CD4-positive, alpha-beta T cell treated with Interleukin-6 at 100 ng/mL for 8 hours (primary cell): ENCODE measurements at places on chromosomes 6 and 20.

DNA sequence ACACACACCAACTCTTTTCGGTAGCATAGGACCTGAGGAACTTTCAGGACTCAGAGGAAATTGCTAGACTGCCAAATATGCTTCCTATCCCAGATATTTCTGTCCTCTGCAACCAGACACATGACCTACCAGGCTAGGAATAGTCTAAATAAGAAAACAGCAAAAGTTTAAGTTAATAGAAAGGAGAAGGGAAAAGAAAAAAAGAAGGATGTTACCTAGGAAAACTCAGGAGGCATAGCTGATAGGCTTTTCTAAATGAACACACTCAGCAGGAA, 74.6 kb downstream of the MAP3K5 start:
- DNase-seq, result no peak

DNA sequence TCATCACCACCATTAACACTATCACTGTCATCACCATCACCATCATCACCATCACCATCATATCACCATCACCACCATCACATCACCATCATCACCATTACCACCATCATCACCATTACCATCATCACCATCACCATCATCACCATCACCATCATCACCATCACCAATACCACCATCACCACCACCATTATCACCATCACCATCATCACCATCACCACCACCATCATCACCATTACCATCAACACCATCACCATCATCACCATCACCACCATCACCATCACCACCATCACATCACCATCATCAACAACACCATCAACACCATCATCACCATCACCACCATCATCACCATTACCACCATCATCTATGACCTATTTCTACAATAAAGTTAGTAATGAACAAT, 86.1 kb upstream of the PDE10A start:
- DNase-seq, result no peak

DNA sequence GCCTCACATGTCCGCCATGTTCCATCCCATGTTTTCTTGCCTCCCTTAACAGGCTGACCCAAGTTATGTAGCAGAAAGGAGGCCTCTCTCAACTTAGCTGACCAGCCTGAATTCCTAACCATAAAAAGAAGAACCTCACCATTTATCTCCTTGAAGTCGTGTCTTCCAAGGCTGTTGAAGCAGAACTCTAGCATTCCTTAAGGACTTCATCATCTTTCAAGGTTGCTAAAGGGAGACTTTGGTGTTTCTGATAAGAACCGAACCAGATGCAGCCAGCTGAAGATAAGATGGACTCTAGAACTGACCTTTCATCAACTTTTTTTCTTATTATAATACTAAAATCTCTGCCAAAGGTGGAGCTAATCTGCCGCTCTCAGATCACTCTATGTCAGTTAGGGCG, 571.7 kb upstream of the SLC35B3 start:
- no peak for DNase-seq

DNA sequence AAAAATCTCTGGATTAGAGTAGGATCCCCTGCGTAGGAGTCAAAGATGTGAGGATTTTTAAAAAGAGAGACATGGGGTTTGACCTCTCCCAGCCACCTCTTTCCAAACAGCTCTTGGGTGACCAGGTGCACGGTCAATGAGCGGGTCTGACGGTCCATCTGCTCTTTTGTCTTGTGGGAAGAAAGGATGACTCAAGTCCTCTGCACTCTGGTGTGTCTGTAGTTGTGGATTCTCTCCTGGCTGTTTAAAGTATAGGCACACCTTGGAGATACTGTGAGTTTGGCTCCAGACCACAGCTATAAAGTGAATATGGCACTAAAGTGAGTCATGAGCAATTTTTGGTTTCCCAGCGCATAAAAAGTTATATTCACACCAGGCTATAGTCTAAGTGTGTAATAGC, 209.8 kb downstream of the BMP7 start:
- no peak for DNase-seq

GRCh38 chr6:36701401-36701991, 3.9 kb downstream of the RAB44 start:
- DNase-seq, result no peak

GRCh38 chr6:6932968-6933367, 174.8 kb upstream of the RREB1 start:
- DNase-seq, result no peak

GRCh38 chr6:24504649-24505586, 10.1 kb downstream of the ALDH5A1 start:
- DNase-seq, result no peak

GRCh38 chr20:63319164-63320040, 26.4 kb downstream of the COL20A1 start:
- no peak for DNase-seq

- peak; percentile 32 for DNase-seq
Observed at GRCh38 chr6:27188061-27188884, 59.2 kb upstream of the PRSS16 start.

DNA sequence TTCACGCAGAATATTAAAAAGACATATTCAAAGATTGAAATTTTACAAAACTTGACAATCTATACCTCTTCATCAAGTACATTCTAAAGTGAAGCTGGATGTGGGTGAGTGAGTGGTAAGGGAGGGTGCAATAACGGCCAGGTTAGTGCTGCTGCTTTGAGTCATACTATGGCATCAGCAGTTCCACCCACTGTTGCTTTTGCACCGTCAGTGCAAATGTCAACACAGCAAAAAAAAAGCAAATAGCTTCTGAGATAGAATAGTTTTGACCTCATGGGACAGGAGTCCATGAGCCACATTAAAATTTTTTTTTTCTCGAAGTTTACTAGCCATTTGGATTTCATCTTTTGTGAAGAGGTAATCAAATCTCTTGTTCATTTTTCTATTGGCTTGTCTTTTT, 31.8 kb downstream of the PSMF1 start:
- DNase-seq, result no peak

- no peak for DNase-seq
Observed at GRCh38 chr6:147614501-147614900, 106.0 kb downstream of the SAMD5 start.

DNA sequence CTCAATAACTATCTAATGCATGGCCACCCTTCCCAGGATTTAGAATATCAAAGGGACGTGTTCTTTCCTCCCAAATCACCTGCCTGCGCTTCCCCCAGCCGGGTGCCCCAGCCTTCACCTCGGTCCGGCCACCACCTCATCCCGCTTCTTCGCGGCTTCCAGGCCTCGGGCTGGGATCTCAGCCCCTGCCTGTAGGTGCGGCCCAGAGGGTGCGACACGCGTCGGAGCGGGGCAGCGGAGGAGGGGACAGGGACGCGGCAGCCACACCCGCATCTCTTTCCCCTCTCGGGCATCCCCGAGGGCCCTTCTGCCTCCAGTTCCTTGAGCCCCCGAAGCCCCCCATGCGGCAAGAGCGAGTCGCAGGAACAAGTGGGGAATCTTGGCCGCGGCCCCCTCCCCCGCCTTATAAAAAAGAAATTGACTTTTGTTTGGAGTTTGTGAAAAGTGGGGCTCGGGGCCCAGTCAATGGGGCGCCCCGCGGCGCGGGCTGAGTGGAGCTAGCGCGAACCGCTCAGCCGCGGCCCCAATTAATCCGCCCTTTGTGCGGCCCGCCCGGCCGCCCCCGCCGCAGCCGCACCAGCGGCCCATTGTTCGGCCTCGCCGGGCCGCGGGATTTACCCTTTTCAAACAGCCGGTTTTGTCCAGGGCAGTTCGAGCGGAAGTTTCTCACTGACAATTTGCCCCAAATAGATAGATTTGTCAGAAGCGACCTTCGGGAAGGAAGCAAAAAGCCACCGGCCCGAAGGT, 8.4 kb upstream of the NR2E1 start:
- DNase-seq, result no peak

- peak; percentile 78 for DNase-seq
Observed at GRCh38 chr6:142842418-142843261, 102.3 kb downstream of the HIVEP2 start.

DNA sequence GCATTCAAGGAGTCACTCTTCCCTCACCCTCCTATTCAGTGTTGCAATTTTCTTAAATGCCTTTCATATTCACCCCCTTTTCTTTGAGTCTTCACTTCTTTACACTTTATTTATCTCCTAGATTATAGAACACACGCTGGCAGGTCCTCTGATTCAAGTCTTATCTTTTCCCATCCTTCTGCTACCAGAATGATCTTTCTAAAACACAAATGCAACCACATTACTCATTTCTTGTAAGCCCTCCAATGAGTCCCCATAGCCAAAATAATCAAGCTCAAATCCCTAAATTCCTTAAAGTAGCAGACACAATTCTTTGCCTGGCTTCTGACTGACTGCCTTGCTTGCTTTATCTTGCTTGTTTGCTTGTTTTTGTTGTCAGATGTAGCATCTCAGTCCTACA, 920.0 kb downstream of the TFAP2A start:
- DNase-seq, result no peak

- no peak for DNase-seq
Observed at GRCh38 chr20:4062721-4063606, 47.6 kb upstream of the RNF24 start.

- DNase-seq, result no peak
Observed at GRCh38 chr6:137552809-137553208, 58.6 kb upstream of the OLIG3 start.

GRCh38 chr6:155223646-155224451, 40.0 kb upstream of the CLDN20 start:
- DNase-seq, result peak; percentile 47

DNA sequence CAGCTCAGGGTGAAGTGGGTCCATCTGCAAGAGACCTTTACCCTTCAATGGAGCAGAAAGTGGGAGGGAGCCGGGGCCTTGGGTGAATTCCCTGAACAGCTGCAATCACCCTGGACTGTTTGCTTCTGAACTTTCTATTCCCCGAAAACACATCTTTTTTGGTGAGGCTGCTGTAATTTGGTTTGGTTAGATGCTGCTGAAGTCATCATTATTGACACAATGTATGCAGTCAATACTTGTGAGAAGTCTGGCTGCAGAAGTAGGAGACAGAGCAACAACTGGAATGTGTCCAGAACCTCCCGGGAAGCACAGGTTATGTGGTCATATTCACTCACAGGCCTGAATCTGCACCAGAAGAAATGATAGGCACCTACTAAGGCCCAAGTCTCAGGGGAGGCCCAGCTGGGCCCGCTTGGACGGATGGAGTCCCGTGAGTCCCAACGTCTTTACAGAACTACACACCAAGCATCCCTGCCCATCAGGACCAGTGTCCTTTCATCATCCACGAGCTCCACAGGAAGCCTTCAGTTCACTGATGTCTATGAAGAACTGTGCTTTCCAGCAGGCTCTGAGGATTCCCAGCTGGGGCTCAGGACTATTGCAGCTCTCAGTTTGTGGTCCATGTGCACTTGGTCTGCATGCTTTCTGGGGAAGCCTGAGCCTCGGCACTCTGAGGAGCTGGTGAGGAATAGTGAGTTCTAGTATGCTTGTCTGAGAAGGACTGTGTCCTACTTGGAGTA, 177.6 kb downstream of the THBS2 start:
- no peak for DNase-seq

- no peak for DNase-seq
Observed at GRCh38 chr6:155103816-155104366, 108.8 kb downstream of the TIAM2 start.

DNA sequence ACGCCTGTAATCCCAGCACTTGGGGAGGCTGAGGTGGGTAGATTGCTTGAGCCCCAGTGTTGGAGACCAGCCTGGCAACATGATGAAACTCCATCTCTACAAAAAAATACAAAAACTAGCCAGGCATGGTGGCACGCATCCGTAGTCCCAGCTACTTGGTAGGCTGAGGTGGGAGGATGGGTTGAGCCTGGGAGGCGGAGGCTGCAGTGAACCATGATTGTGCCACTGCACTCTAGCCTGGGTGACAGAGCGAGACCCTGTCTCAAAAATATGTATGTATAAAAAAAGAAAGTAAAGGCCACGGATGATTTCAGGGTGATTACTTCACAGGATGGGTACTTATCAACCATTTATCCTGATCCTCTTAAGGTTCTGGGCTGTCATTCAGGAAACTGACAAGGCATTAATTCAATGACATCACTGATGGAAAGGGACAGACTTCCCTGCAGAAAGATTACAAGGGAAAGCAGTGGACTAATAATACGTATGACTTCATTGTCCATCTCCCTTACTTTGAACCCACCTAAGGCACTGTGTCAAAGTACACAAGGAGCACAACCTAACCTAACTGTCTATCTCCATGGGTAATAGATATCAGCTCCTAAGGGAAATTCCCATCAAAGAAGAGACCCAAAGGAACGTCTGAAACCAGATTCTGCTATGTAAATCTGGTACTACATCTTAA, 61.2 kb downstream of the ZMYND8 start:
- no peak for DNase-seq

GRCh38 chr6:6619021-6619794, 30.7 kb downstream of the LY86 start:
- no peak for DNase-seq

DNA sequence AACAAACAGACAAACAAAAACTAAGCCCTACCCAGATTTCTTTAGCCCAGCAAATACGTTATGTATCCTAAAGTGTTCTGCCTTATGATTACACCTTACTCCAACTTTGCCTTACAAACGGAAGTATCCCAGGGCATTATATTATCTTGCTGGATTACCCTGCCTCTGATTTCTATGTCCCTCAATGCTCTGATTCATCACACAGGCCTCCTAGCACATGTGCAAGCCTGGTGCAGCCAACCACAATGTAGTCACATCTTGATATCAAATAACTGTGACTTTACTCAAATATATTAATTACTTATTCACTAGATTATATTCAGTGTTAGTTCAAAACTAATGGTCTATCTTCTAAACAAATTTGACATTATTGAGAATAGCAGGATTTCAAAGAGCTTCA, 598.6 kb downstream of the TBC1D32 start:
- DNase-seq, result no peak

DNA sequence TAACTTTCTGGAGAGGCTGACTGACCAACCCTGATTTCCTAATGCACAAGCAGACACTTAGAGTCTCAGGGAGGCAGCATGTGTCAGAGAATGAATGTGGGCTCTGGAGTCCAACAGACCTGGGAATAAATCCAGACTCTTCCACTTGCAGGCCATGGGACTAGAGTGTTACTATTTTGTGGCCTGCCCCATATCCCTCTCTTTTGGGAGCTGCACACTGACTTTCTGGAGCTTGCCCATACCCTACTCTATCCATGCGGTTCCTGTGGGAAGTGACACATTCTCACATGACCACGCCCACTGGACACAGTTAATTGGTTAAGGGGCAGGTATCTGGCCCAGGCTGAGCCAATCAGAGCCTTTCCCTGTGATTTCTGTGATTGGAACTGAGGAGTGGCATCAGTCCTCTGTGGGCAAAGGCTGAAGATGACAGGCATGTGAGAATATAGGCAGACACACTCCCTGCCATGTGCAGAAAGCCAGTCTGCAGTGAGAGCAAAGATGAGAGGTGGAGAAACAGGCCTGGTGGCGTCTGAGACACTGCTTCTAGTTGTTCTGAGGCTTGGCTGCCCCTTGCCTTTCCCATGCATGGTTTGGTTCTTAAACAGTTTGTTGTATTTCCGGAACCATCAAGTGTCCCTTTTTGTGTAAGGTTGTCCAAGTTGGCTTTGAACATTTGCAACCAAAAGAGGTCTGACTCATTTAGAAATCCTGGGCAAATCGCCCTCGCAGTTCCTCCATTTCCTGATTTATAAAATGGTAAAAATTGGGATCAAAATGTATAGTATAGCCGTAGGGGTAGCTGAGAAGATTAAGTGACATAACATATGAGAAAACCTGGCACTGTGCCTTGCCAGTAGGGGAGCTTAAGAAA, 125.6 kb downstream of the CDC5L start:
- DNase-seq, result no peak
